ENCODE measurements at places on chromosomes 11 and 22.

DNA sequence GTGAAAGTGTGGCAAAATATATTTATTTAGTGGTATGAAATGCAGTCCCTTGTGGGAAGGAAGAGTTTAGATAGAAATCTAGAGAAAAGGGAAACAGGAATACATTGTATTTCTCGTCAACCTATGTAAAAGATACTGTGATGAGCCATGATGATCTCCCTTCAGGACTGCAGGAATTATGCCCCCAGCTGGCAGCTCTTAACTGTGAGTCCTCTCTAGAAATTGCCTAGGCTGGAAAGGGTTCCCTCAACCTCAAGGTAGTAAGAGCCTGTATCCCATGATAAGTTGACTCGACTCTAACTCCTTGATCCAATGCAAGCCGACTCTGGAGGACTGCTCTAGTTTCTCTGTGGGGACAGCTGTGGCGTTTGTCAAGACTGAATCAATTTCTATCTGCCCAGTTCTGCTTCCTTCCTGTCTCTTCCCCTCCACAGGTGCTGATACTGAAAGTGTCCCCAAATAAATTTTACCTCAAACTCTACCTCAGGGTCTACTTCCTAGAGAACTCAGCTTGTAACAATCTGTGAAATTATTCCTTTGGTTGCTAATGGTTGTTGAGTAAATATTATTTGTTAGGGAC is 897.3 kb downstream of the METTL15 start:
- DNase-seq: no peak

GRCh38 chr22:43302531-43303041 is 40.6 kb downstream of the SCUBE1 start:
- no peak for DNase-seq

GRCh38 chr11:110907629-110908028 is 195.4 kb upstream of the ARHGAP20 start:
- DNase-seq: no peak

GRCh38 chr11:62575156-62575555 is 1.5 kb upstream of the EEF1G start:
- DNase-seq: no peak

- DNase-seq: no peak
Observed at GRCh38 chr22:29550005-29550404, 3.6 kb downstream of the THOC5 start.

GRCh38 chr11:133134314-133135173 is 397.8 kb downstream of the OPCML start:
- DNase-seq: peak; percentile 5

GRCh38 chr11:91768783-91769182 is 455.8 kb upstream of the FAT3 start:
- DNase-seq: no peak

- no peak for DNase-seq
Observed at GRCh38 chr22:45169591-45170466, 6.1 kb downstream of the NUP50 start.

GRCh38 chr11:62546929-62547625 is 471 bp upstream of the AHNAK start:
- no peak for DNase-seq

DNA sequence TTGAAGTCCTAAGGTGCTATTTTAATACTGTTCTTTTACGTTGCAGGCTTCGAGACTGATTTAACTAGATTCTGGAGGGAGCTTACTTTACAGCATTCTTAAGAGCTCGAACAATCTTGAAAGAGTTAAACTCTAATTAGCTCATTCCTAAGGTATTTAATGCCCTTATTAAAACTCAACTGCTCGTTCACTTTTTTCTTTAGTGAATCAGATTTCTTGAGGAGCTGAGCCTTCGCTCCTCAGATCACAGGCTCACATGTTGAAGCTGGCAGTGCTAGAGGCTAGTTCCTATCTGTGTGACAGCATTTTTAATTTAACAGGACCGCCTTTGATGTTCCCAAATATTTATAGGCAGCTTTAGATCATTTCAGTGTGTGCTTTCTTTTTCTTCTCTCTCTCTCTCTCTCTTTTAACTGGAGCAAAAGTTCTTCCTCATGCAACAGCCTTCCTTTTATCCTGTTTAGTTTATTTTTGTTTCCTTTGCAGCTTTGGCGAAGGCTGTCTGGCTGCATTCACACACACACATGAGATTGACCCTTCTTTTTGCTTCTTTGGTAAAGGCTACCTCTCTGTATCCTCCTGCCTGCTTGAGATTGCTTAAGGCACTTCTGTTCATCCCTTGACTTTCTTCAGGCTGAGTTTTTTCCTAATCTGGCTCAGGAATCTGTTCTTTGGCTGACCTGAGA is 21.0 kb downstream of the ZNRF3 start:
- DNase-seq: no peak

DNA sequence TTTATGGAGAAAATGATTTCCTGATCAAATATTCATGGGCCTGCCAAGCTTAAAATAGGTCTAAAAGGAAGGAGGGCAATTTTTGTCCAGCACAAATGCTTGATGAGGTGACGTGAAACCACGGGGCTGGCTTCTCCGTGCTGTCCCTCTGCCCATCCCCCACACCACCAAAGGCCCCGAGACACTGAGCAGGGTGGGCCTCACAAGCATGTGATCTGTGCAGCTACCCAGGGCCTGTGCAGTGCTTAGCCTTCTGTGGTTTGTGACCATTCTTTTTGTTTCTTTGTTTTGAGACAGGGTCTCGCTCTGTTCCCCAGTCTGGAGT is 94.8 kb upstream of the RTL6 start:
- DNase-seq: no peak

DNA sequence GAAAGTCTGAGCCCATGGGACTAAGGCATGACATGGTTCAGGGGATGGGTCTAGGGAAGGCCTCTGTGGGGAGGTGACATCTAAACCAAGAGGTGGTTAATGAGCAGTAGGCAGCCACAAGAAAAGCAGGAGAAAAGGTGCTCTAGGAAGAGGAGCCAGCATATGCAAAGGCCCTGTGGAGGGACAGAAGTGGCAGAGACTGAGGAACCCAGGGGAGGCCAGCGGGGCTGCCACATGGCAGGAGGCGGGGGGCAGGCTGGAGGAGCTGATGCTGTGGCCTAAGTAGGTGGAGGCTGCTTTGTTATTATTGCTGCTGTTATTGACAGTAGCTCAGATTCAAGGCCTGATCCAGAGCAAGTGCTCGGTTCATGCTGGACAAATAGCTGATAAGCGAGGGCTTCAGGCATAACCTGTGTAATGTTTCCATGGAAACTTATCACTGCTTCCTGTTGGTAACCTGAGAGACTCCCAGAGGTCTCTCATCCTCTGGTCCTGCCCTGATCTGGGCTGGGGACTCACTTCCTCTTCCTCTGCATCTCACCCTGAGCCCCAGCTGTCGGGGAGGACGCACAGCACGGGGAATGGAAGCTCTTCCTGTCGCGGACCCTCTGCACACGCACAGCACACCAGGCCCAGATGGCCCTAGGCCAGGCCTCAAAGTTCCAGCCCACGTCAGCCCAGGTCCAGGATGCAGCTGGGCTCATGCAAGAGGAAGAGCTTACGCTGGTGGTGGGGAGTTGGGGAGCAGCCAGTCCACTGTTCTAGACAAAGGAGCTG is 75.2 kb upstream of the TP53I11 start:
- no peak for DNase-seq

GRCh38 chr11:459511-460220 is 9.6 kb downstream of the PTDSS2 start:
- no peak for DNase-seq

DNA sequence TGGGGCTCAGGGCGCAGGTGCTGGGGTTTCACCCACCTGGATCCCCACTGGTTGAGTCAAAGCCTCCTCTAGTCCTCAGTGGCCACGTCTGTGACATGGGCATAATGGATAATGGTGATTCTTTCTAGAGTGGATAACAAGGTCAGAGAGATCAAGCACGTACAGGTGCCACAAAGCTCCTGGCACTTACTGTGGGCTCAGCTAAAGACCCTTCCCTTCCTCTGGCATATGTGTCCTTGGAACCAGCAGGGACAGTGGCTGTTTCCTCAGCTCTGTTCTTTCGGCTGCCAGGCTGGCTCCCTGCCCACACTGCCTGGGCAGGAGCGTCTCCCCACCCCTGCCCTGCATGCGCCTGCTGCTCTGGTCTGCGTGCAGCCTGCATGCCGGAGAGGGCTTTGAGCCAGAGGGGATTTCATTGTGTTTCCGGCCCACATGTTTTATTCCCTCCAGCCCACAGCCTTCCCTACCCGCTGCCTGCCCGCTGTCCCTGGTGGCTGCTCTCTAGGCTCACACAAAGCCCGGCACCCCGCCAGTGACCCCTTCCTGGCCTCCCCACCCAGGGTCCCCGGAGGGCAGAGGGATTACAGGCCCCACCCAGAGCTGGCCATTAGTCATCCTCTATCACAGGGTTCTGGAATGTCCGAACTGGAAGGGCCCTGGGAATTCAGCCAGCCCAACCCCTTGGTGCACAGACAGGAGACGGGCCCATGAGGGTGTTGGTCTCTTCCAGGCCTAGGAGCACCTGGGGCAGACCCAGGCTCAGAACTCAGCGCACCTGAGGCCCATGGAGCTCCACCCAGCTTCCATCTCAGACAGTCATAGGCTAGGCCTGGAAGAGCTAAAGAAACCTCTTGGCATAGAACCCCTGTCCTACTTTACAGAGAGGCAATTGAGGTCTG is 55.3 kb upstream of the GCAT start:
- DNase-seq: no peak

DNA sequence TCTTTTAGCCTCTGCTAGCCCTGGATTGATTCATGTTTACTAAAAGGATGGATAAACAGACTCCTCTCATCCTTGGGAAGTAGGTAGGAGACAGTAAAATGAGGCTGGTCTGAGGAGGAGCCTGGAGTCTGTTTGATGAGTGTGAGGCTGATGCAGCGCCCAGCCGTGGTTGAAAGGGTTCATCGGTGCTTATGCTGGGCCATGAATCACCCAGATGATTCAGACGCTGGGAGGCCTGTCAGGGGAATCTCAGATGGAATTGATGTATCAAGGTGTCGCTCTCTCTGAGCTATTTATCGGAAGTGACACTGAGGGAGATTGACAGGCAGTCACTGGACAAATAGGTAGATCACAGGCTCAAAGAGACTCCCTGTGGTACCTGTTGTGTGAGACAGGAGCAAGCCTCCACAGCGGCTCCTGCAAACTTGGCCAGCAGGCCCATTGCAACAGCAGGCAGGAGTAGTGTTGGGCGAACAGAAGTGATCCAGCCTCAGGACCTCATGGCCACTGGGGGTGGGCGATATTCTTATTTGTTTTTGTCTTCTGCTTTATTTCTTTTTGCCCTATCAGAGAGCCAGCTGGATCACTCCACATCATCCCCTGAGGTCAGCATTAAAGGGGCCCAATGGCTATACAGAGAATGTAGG is 109.9 kb upstream of the CADM1 start:
- no peak for DNase-seq

DNA sequence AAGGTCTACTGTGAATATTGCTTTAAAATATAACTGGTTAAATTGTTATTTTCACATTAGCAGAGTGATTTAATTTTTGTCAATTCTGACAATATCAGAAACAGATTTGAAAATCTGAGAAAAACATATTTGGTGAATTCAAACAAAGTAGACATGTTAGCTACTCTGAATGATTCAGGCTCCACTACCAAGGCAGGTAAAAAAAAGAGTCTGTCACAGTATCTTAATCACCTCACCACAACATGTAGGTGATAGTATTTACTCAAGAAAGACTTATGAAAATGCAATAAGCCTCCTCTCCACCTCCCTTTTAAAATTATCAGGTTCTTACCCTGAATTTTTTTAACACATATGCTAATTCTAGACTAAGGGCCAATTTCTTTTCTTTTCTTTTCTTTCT is 42.6 kb downstream of the DDI1 start:
- DNase-seq: no peak

DNA sequence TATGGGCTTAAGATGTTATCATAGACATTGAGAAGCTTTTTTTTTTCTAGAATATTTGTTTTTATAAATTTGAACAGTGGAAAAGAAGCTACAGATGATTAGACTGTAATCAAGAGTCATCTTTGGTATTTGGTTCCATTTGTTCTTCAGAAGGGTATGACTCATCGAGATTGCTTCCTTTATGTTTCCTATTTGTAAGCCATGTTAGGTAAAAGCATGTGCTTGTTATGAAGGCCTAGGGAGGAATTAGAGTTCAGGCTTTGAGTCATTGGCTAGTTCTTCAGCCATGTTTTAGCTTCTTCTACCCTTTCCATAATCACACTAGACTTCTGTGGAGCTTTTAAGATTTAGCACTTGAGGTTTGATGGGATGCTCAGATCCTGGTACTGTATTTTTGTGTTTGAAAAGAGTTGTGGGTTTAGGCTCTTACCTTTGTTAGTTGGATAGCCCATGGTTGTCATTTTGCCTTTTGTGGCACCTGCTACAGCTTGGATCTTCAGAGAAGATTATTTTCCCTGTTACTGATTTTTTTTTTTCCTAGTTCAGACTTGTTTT is 44.3 kb downstream of the POLD3 start:
- DNase-seq: no peak

GRCh38 chr11:129881570-129882170 is 13.7 kb downstream of the NFRKB start:
- peak; percentile 30 for DNase-seq

DNA sequence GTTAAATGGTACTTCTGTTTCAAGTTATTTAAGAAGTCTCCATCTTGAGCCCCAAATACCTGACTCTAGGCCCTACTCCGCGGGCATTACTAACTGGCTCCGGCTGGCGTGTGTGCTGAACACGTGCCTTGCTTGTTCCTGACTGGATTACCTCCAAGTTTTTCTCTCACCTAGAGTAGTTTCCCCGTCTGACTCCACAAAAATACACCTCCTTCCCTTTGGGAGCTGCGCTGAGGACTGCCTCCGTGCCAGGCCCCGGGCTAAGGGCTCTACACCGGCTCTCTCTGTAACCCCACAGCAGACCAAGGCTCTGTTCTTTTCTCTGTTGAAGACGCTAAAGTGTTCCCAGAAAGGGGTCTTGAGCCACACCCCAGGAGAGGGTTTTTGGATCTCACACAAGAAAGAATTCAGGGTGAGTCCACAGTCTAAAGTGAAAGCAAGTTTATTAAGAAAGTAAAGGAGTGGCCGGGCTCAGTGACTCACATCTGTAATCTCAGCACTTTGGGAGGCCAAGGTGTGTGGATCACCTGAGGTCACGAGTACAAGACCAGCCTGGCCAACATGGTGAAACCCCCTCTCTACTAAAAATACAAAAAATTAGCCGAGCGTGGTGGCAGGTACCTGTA is 61.8 kb downstream of the ANO1 start:
- DNase-seq: no peak

DNA sequence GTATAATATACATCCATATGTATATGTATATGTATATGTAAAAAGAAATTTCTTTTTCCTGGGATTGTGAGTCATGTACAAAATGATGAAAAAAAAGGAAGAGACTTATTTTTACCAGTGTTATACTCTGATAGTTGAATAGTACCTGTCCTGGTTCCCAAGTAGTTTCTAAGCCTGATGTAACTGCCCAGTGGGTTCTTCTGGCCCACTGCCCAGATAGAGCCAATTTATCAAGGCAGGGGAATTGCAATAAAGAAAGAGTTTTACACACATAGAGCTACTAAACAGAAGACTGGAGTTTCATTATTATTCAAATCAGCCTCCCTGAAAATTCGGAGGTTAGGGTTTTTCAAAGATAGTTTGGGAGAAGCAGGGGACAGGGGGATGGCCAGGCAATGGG is 29.1 kb upstream of the NARS2 start:
- no peak for DNase-seq

All from stimulated activated CD4-positive, alpha-beta T cell treated with anti-CD3 and anti-CD28 coated beads, Interleukin-15, amount 100 ng/mL, for 1 hour (primary cell).